GM19239 (cell line): ENCODE measurements at places on chromosomes 2 and 18.

- no peak for DNase-seq
Measured at GRCh38 chr2:106096299-106097037, 97.6 kb downstream of the UXS1 start.

GRCh38 chr2:12428324-12428723, 288.4 kb upstream of the TRIB2 start:
- no peak for DNase-seq

GRCh38 chr18:8366656-8367055, 242.6 kb upstream of the RAB12 start:
- no peak for DNase-seq

DNA sequence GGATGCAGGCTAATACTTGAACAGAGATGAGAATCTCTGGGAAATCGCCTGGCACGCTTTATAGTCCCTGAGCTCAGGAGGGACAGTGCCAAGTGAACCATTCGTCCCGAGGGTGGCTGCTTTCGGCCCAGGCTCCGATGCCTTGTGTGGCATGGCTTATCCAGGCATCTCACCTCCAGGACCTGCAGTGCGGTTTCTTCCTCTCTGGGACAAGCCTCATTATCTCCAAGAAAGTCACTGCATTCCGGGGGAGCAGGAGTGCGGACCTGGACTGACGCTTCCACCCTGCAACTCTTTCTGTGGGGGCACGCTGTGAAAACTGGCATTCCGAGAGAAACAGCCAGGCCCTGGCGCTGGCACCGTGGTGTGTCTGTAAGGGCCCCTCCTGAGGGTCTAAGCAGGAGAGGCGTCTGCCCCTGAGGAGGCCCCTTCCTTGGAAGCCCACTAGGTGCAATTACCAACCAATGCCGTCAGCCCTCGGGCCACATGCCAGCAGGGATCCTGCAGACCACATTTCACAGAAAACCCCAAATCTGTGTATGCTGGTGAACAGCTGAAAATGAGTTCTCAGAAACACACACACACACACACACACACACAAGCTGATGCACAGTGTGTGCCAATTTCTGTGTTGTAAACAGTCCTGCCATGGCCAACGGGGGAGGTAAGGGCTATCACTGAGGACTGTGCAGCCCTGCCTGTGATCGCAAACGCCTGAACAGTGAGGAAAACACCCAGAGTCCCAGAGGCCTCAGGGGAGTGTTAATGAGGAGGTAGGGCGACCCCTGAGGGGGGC, 351.9 kb upstream of the SALL3 start:
- DNase-seq: no peak

- peak; percentile 41 for DNase-seq
Measured at GRCh38 chr2:8421658-8422449, 260.0 kb upstream of the ID2 start.

DNA sequence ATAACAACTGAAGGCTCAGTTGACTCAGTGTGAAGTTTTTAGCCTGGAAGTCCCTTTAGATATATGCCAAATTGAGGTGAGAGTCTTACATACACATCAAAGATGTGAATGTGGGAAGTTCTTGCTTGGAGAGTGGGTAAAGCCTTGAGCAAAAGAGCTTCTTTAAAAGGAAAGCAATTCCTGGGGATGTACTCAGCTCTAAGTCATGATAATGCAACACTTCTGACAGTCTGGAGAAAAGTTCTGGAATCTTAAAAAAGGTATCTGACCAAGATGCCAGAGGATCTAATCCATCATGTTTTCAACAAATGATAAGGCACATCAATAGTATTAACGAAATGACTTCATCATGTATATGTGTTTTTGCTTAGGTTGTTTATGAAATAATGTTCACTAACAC, 351.2 kb downstream of the CDH19 start:
- no peak for DNase-seq

GRCh38 chr2:14344355-14344754, 288.2 kb upstream of the LRATD1 start:
- no peak for DNase-seq

DNA sequence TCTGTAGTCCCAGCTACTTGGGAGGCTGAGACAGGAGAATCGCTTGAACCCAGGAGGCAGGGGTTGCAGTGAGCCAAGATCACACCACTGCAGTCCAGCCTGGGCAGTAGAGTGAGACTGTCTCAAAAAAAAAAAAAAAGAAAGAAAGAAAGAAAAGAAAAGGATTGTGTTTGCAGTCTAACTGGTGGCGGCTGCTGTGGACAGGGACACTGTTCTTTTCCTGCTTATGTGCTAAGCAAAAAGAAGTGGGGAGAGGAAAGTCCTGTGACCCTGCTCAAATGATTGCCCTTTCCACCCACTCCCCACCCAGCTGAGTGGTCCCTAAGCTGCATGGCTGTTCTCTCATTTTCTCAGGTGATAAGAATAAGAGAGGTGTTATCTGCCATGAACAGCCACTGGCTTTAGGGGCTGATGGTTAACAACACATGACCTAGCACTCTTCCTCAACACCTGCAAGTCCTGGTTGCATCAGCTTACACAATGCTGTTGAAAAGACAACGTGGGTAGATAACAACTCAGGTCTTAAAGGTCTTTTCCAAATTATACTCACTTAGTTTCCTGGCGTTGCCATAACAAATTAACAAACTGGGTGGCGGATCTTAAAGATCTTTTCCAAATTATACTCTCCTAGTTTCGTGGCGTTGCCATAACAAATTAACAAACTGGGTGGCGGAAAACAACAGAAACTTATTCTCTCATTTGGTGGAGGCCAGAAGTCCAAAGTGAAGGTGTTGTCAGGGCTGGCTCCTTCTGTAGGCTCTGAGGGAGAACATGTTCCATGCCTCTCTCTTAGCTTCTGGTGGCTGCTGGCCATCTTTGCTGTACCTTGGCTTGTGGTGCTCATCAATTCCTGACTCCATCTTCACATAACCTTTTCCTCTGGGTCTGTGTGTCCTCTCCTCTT, 90.3 kb upstream of the RTN4 start:
- DNase-seq: no peak
